Left forelimb (tissue), 1 donor: ENCODE measurements at places on chromosomes 4 and X.

DNA sequence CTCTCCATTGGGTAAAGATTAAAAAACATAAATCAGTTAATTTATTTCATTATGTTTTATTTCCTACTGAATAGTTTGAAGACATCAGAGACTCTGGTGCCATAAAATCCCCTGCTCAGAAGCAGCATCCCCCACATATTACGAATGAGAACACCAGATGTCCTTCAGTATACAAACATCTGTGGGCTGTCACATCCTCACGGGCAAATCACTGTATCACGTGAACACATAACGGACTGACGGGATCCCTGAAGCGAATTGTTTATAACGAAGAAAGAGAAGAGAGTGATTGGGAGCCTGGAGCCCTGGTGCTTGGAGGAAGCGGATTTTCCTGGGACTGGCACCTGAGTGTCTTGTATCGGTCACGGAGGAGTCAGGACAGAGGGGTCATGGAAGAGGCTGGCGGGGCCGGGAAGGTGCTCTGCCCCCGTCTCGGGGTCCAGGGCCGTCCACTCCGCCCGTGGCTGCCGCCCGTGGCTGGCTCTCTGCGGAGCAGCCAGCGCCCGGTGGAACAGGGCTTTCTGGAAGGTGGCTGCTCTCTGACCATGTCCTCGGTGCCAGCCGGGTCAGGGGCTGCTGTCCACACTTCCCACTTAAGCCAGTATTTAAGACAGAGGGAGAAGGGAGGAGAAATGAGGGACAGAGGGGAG, 452.7 kb upstream of the FAT1 start:
- DNase-seq = no peak

GRCh38 chrX:15714529-15714928, 23.5 kb upstream of the CA5B start:
- no peak for DNase-seq

GRCh38 chr4:66034671-66035070, 364.4 kb upstream of the EPHA5 start:
- no peak for DNase-seq

DNA sequence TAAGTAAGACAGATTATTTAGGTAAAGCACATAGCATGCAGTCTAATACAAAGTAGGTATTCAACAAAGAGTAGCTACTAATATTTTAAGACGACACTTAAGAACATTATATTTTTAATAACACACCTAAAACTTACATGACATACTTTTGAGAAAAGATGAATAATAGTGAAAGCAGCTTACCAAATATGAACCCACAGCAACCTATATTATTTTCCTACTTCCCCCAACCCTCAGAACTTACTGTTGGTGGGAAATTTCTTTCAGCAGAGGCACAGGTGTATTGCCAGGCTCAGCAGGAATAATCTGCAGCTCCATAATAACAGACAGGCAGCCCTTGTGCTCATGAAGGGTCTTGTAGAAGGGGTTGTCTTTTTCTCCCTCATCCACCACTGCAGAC, 498.9 kb downstream of the GLUD2 start:
- DNase-seq = no peak

DNA sequence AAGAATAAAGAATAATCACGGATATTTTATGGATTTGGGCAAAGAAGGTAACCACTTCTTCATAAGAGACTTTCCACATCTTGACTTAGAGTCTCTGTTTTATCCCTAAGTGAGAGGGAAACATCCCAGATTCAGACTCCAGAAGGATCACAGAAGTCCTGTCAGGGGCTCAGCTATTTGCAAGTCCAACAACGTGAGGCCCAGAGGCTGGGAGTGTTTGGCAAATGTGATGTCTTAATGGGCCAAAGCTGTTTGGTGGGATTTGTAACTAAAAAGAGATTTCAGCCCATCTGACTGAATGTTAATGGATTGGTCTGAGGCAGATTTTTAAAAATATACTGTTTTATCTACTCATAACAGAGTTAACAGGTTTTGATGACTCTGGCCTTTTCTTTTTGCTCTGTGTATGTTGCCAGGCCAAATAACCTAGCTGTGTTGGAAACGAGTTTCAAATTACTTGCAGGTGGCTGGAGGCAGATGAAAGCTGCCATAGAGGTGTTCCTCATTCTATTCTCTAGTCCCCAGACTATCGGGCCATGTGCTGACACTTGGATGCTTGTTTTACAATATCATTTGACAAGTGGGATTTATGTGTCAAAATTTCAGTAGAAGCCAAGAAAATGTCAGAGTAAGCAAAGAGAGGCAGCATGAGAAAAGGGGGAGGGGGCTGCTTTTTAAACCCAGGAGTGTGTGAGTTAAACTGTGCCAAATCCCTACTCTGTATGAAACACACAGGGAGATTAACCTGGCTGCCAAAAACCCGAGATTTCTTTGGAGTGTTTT, 330.9 kb downstream of the DCHS2 start:
- peak; percentile 72 for DNase-seq

DNA sequence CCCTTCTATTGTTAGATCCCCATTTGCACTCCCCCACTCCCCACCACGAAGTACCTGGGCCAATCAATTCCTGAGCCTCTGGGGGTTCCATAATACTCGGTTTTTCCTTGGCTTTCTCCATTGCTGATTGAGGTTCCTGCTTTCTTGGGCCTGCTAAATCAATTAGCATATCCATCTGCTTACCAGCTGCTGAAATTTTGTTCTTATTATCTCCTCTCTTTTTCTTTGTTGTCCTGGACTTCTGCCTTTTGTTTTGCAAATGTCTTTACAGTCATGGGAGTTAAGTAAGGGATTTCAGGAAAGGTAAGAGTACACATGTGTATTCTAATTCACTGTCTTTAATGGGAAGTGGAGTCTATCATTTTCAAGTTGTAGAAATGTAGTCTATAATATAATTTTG, 222.2 kb downstream of the MID1 start:
- DNase-seq = no peak

- DNase-seq = no peak
These were observed 106.4 kb downstream of the ABLIM2 start for GRCh38 chr4:8052160-8052691.

DNA sequence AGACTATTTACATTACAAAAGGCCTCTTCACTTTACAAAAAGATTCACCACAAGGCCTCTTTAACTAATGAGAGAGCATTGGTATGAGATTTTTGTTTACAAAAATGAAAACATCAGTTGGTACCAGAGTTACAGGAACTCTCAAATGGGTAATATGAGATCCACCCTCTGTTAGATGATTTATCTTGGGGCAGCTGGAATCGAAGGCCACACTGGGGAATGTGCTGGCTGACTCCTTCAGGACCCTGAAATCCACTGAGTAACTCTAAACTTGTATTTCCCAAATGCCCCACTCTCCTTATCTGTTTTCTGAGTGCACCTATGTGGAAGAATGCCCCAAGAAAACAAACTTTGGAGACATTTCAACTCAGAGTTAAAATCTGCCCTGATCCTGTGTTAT, 232.9 kb upstream of the F9 start:
- DNase-seq = no peak

GRCh38 chrX:138709886-138710791, 1.4 kb downstream of the FGF13 start:
- DNase-seq = peak; percentile 59

DNA sequence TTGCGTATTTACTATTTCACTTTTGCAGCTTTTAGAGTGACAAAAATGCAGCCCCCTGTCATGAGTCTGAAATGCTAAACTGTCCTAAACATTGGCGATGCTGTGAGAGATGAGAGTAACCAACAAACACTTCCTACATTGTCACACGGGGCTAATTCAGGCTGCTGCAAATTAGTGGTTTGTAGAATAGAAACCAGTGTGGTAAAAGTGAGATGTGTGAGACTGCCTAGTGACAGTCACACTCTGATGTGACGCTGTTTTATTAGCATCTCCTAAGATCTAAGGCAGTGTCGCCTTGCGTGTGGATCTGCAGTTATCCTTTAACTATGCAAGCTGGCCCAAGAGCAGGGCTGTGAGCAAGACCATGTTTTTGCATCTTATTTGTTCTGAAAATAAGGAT, 800.2 kb upstream of the TENM3 start:
- no peak for DNase-seq

- no peak for DNase-seq
These were observed 67.2 kb upstream of the NDP start for GRCh38 chrX:44040406-44040805.

DNA sequence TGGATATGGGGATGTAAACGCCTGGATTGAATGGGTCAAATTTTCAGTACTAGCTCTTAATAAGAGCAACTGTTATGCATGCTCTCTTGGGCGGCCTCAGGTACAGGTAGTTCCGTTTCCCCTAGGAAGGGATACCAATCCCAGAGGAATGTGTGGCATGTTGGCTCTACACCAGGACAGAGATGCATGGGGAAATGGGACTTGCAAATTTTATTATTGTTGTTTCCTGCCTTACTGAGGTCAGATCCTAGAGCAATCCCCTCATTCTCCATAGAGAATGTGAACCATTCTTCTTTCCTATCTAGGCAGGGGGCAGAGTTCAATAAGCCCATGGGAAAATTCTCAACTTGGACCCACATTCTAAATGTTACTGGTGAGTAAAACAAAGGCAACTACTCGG, 361.8 kb upstream of the FGF16 start:
- DNase-seq = no peak

- DNase-seq = no peak
These were observed 1697.0 kb downstream of the PCDH7 start for GRCh38 chr4:32417113-32417704.

- DNase-seq = no peak
These were observed 202.7 kb upstream of the POU3F4 start for GRCh38 chrX:83305381-83305780.

GRCh38 chr4:108029731-108030130, 40.0 kb downstream of the HADH start:
- no peak for DNase-seq

GRCh38 chr4:76896614-76897535, 1.1 kb downstream of the SOWAHB start:
- no peak for DNase-seq

- DNase-seq = no peak
These were observed 47.9 kb downstream of the HSD17B13 start for GRCh38 chr4:87274803-87275202.

DNA sequence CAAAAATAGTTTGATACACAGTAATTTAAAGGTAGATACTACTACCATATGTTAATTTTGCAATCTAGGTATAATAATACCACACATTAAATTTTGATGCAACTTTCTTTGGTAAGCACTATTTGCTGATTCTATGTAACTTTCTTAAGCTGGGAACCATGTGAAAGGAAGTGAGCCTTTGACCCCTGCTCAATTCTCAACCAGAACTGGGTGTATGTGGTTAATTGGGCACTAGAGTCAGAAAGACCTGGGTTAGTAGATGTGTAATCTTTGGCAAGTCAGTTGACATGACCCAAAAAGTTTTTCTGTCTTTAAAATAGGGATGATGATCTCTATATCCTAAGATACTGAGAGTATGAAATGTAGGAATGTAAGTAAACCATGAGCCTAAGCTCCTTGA, 22.4 kb downstream of the TLR2 start:
- DNase-seq = no peak

DNA sequence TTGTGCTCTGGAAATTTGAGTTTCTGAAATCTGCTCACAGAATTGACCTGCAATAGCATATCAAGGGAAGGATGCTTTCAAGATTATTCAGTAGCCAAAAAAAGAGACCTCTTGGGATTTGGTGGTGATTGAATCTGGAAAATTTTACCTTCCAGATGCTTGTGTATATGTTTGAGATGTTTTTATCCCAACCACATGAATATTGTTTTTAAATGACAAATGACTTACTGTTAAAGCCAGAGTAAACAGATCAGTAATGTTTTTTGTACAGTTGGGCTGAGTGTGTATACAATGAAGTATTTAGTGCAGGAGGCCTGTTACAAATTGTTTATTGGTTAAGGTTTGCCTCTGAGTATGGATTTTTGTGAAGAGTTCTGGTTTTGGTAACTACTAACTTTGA, 126.5 kb downstream of the CBR4 start:
- DNase-seq = no peak

DNA sequence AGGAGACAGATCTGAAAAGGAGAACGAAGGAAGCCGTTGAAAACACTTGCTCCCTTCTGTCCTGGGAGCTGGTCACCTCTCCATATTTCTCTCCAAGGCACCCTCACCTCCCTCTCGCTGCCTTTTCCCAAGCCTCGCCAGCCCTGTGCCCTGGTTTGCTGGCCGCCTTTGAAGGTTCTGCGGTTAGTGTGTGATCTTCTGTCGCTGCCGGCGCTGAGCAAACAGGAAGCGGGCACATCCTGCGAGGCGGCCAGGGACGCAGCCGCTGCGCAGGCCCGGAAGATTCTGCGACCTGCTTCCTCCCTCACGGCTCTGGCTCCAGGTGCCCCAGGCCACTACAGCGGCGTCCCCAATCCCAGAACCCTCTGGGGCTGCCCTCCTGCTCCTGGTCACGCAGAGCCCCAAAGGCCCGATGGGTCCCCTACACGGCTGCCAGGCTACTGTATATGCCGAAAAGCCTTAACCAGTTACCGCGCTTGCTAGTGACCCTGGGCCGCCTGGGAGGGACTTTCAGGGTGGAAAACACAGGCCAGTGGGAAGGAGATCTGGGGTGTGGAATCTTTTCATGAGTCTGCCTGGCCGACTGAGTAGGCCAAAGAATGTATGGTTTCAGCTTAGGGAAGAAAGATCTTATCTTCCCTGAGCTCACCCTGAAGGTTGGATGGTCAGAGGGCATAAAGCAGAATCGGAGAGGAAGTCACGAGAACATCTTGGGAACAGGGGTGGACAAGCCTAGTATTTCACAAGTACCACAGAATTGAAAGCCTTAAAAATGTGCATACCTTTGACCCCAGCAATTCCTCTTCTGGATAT, 2.3 kb upstream of the SASH3 start:
- DNase-seq = no peak

DNA sequence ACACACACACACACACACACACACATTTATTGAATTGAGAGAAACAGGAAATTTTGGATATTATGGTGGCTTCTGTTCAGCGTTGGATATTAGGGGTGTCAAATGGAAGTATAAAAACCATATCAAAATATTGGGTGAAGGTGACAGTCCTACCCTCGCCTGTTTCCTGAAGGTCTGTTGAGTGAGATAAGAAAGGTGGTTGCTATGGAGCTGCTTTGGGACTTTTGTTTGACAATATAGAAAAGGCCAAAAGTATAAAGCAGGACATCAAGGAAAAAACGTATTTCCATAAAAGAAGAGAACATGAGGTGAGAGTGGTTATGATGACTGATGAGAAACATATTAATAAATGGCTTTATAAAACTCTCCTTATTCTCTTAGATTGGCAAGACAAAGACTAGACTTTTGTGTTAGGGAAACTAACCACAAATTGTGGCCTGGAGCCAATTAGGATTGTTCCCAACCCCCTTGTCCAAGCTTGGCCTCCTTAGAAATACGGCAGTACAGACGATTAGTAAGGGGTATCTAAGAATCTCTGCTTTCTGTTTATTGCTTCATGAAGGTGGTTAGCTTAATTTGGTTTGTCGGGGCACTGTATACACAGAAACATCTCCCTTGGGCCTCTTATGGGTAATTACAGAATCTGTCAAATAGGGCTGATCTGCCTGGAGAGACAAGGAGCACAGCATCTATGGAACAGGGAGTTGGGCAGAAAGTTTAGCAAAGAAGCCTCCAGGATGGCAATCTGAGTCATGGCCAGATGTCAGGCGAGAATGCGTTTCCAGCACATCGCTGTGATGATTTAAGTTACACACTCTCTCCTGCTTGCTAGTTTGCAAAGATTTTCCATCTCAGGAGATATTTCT, 198.0 kb downstream of the CBR4 start:
- no peak for DNase-seq
